Urinary bladder (tissue), 4 donors: ENCODE measurements at places on chromosomes 2 and 18. TPM values are rescaled to one million over a fixed set of nuclear protein-coding genes. Genes with fewer than 3 reads are reported as not detected.

The CYP27A1 gene
- 41.1 TPM for polyA plus RNA-seq

The CRYGD gene
- not detected for polyA plus RNA-seq

The OLA1 gene
- 51.1 TPM for polyA plus RNA-seq

The RNU2-63P gene
- polyA plus RNA-seq: not detected

The CAPN13 gene
- 1.8 TPM for polyA plus RNA-seq

The DNAJC5G gene
- not detected for polyA plus RNA-seq

The RGPD5 gene
- polyA plus RNA-seq: 11.2 TPM

The SNX17 gene
- polyA plus RNA-seq: 105 TPM

The ZNF385B gene
- 0.47 TPM for polyA plus RNA-seq

The ELOA2 gene
- not detected for polyA plus RNA-seq

The POTEJ gene
- not detected for polyA plus RNA-seq

The SMYD1 gene
- polyA plus RNA-seq: 0.06 TPM

The TMEM169 gene
- 0.65 TPM for polyA plus RNA-seq

The SH3RF3 gene
- 12.6 TPM for polyA plus RNA-seq

The DES gene
- 8,236 TPM for polyA plus RNA-seq

The AFTPH gene
- 20.6 TPM for polyA plus RNA-seq

The COX5B gene
- polyA plus RNA-seq: 410 TPM

The VSNL1 gene
- polyA plus RNA-seq: 1.1 TPM

The TM4SF20 gene
- not detected for polyA plus RNA-seq

The ACKR3 gene
- polyA plus RNA-seq: 80.6 TPM

The HTR2B gene
- 0.81 TPM for polyA plus RNA-seq

The RAB11FIP5 gene
- 22.6 TPM for polyA plus RNA-seq

The TCF23 gene
- 0.08 TPM for polyA plus RNA-seq

The UGT1A8 gene
- polyA plus RNA-seq: 0.56 TPM

The RUFY4 gene
- polyA plus RNA-seq: 0.09 TPM

The REG3G gene
- polyA plus RNA-seq: 0.30 TPM

The ST6GAL2 gene
- 1.3 TPM for polyA plus RNA-seq

The HRH4 gene
- 0.05 TPM for polyA plus RNA-seq

The UGT1A5 gene
- polyA plus RNA-seq: not detected

The IL1F10 gene
- not detected for polyA plus RNA-seq

The DPP4 gene
- polyA plus RNA-seq: 0.80 TPM

The MAP3K19 gene
- not detected for polyA plus RNA-seq

The IL36A gene
- not detected for polyA plus RNA-seq

The XDH gene
- 1.5 TPM for polyA plus RNA-seq

The IL36RN gene
- polyA plus RNA-seq: not detected

The EGR4 gene
- 0.05 TPM for polyA plus RNA-seq

The SMPD4 gene
- 40.8 TPM for polyA plus RNA-seq

The PFN4 gene
- 0.58 TPM for polyA plus RNA-seq

The LBX2 gene
- 0.95 TPM for polyA plus RNA-seq

The L3MBTL4 gene
- polyA plus RNA-seq: 0.98 TPM

The RBM44 gene
- polyA plus RNA-seq: 0.34 TPM

The FLACC1 gene
- polyA plus RNA-seq: 0.63 TPM

The NCKAP5 gene
- polyA plus RNA-seq: 0.32 TPM

The C18orf63 gene
- polyA plus RNA-seq: not detected

The GREB1L gene
- polyA plus RNA-seq: 0.10 TPM

The TFPI gene
- 63.3 TPM for polyA plus RNA-seq

The LAMA3 gene
- polyA plus RNA-seq: 10.4 TPM

The GALNT13 gene
- 0.96 TPM for polyA plus RNA-seq

The ASPRV1 gene
- polyA plus RNA-seq: 1.9 TPM

The CRYGC gene
- not detected for polyA plus RNA-seq
